ENCODE measurements at places on chromosomes 7 and 10. TPM values are rescaled to one million over a fixed set of nuclear protein-coding genes. Genes with fewer than 3 reads are reported as not detected.

EIF4EBP2 gene
- 33.9 TPM for total RNA-seq

HOXA13 gene
- 1.4 TPM for total RNA-seq

FAM25A gene
- total RNA-seq = not detected

ERLIN1 gene
- total RNA-seq = 34.6 TPM

CCDC146 gene
- total RNA-seq = 1.1 TPM

ITGB8 gene
- 18.4 TPM for total RNA-seq

C10orf90 gene
- total RNA-seq = 2.2 TPM

- peak; percentile 12 for DNase-seq
Observed at GRCh38 chr10:25493122-25493893, 318.5 kb downstream of the GPR158 start.

DNA sequence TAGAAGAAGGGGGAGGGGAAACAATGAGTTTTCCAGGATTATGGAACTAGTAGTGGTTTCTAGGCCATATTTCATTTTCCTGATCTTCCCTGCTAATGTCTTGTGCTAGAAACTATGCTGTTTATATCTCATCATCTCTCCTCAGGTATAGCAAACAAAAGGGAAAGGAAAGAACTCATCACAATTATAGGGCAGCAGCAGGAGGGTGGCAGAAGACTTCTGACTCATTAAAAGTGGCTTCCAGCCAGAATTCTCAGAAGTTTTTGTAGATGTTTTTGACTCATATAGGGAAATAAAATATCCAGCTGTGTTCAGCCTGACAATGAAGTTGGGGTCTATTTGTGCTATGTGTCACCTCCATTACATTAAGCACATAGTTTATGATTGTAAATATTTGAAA, 6.5 kb downstream of the AHR start:
- peak; percentile 95 for DNase-seq

GRCh38 chr10:59133841-59134593, 42.4 kb upstream of the PHYHIPL start:
- DNase-seq = no peak

DNA sequence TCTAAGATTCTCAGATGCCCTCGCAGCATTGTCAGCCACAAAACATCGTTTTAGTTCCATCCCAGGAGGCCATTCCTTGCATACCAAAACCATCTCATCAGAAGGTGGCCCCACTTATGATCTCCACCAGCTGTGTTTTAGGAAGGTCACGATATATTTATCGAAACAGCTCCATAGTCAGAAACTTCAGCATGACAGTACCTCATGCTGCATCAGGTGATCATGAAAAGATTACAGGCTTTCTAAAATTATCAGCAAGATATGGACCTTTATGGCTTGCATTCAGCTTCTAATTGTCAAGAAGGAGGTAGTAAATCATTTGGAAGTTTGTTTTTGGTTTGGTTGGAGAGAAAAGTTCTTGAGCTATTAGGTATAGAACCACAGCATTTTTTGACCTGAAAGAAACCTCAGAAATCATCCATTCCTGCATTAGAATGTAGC, 20.0 kb downstream of the JAZF1 start:
- DNase-seq = peak; percentile 50

GRCh38 chr10:79044036-79044632, 24.6 kb upstream of the ZMIZ1 start:
- no peak for DNase-seq

DNA sequence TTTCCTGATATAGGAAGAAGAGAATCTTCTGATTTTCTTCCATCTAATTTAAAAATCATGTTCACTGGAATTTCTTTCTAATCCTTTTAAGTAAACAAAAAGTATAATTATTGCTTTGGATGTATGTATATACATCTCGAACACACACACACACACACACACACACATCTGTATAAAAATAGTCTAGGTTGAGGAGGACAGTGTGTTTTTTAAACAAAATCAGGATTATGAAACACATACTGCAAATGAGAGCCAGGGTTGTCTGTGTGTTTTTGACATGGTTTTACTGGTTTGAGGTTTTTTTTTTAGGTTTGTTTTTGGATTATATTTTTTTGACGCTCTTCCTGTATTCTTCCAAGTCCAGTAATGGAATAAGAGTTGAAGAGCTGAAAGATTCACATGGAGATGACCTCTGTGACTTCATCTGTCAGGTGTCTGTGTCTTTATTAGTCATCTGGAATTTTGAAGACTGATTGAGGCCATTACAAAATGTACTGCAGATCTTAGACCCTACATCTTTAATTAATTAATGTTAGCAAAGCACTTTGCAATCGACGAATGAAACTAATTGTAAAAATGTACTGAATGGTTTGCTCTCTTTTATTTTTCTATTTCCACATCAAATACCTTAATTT, 237.1 kb downstream of the SUGCT start:
- DNase-seq = peak; percentile 5

GRCh38 chr7:101953248-101953819, 135.9 kb downstream of the CUX1 start:
- DNase-seq = no peak

DNA sequence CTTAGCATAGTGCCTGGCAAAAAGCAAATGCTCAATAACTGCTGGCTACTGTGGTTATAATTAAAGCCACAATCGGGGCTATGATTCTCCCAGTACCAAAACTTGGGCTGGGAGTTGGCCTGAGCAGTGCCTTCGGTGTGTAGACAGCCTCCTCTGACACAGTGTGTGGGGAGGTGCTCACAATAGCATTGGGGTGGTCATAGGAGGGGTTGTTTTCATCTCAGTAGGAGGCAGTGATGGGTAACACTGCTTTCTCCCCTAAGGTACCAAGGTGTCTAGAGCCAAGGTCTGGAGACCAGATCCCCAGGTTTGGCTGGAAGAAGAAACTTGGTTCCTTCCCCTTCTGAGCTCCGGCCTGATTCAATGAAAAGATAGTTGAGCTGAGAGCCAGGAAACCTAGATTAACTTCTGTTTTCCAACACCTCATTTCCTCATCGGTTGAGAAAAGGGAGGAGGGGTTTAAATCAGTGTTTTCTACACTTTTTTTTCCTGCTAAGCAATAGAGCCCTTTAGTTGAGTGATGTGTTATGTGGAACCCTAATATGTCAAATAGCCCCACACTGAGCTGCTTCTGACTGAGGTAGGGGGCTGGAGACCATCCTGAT, 68.2 kb downstream of the LRMDA start:
- no peak for DNase-seq

GRCh38 chr7:44735403-44736165, 13.1 kb upstream of the ZMIZ2 start:
- DNase-seq = peak; percentile 99

DNA sequence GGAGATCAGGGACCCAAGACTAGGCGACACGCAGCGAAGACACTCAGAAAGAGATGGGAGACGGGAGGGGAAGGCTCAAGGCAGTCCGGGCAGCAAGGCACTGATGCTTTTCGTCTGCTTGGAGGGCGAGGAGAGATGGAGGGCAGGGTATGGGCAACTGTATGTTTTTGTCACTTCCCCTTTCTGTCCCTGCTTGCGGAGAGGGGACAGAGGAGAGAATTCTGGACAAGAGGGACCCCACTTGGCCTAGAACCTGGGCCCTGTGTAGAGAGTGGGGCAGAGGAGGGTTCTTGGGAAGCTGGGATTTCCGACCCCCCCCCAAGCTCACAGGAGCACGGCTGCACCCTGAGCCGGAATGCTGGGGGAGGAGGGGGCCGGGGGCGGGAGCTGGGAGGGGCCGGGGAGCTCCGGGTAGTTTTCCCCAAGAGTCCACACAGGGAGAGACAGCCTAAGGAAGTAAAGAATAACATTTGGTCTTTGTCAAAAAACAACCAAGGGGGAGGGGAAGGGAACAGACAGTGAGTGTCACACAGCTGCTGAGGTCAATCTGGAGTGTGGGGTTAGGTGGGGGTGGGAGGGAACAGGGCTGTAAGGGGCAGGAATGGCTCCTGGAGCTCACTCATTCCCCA, 1.8 kb downstream of the LRCH4 start:
- no peak for DNase-seq

GRCh38 chr7:66844552-66845378, 76.3 kb upstream of the TMEM248 start:
- DNase-seq = peak; percentile 97

GRCh38 chr7:124570558-124570957, 195.0 kb downstream of the GPR37 start:
- no peak for DNase-seq

DNA sequence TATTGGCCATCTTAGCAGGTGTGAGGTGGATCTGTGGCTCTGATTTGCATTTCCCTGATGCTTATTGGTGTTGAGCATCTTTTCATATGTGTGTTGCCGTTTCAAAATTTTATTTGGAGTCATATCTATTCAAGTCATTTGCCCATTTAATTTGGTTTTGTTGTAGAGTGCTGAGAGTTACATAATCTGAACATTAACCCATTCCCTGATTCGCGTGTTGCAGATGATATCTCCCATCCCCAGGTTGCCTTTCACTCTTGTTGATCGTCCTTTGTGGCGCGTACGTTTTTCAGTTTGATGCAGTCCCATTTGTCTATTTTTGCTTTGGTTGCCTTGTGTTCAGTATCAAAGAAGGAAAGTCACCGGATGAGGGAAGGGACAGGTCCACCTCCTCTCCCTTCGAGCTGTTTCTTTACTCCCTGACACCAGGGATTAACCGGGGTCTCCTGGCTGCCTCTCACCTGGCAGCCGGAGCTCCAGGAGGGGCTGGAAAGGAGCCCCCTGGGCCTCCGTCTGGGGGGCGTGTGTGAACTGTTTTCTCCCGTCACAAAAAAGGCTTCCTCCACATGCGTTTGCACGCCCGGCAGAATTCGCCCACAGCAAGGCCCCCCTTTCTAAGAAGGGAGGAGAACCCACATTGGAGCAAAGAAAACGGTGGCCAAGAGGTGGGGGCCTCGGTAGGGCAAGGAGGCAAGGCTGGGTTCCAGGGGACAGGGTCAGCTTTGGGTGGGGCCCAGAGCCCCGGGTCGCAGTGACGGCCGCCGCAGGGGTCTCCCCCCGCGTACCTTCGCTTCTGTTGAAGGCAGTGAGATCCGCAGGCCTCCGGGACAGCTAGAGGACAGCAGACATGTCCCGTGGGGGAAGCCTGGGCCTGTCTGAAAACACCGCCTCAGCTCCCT, 8.3 kb downstream of the MNX1 start:
- no peak for DNase-seq

DNA sequence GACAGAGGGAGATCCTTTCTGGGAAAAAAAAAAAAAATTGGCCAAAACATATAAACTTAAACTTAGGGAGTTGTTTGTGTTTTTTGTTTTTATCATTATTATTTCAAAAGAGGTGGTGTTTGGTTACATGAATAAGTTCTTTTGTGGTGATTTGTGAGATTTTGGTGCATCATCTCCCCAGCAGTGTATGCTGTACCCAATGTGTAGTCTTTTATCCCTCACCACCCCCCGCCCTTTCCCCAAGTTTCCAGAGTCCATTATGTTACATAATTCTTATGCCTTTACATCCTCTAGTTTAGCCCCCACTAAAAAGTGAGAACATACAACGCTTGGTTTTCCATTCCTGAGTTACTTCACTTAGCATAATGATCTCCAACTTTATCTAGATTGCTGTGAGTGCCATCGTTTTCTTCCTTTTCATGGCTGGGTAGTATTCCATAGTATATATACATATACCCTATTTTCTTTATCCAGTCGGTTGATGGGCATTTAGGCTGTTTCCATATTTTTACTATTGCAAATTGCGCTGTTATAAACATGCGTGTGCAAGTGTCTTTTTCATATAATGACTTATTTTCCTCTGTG, 148.1 kb upstream of the ZNF92 start:
- no peak for DNase-seq

GRCh38 chr10:33781606-33782395, 447.3 kb upstream of the NRP1 start:
- DNase-seq = no peak

DNA sequence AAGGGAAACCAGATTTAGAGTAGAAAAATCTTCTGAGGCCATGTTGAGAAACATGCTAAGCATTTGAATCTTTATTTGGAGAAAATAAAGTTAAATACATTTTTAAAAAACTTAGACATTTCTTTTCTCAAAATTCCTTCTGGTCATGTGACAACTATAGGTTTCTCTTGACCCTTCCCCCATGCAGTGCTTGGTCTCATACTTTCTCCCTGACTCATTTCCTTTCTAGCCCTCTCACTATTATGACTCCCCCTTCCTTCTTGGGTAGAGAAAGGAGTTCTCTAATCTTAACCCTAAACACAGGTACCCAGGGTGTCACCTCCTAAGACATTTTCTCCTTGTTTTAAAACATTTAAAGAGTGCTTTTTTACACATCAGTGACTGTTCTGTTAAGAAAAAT, 179.5 kb upstream of the TMEM106B start:
- peak; percentile 90 for DNase-seq
